ENCODE measurements at places on chromosomes 1 and 21.

- DNase-seq = no peak
Observed at GRCh38 chr1:38818175-38818976, 41.2 kb downstream of the RRAGC start.

- DNase-seq = no peak
Observed at GRCh38 chr1:214460304-214460916, 91.0 kb downstream of the PTPN14 start.

GRCh38 chr1:2778220-2778592 is 23.3 kb downstream of the TTC34 start:
- peak; percentile 51 for DNase-seq

GRCh38 chr1:94974824-94975223 is 47.9 kb upstream of the CNN3 start:
- no peak for DNase-seq

All from COR-L47 (cell line).